ENCODE measurements at places on chromosomes 11 and 22.

GRCh38 chr11:44972746-44973435, 22.2 kb upstream of the TP53I11 start:
- DNase-seq: no peak

GRCh38 chr11:62406034-62406433, 12.8 kb upstream of the SCGB1A1 start:
- no peak for DNase-seq

DNA sequence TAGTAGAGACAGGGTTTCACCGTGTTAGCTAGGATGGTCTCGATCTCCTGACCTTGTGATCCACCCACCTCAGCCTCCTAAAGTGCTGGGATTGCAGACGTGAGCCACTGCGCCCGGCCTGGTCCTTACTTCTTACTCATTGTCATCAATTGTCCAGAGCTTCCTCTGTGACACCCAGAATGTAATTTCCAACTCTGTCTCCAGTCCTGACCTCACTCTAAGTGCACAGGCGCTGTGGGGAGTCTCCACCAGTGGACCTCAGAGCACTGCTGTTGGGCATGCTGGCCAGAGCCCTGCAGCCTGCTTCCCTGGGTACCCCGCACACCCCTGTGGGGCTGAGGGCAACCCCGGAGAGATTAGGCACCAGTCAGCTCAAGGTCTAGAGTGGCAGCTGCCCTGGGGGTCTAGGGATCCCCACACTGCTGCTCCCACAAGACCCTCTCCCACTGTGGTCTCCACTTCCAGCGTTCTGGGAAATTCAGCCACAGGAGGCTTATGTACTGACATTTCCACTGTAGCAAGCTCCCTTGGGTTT, 1140.3 kb downstream of the TBC1D22A start:
- DNase-seq: no peak

DNA sequence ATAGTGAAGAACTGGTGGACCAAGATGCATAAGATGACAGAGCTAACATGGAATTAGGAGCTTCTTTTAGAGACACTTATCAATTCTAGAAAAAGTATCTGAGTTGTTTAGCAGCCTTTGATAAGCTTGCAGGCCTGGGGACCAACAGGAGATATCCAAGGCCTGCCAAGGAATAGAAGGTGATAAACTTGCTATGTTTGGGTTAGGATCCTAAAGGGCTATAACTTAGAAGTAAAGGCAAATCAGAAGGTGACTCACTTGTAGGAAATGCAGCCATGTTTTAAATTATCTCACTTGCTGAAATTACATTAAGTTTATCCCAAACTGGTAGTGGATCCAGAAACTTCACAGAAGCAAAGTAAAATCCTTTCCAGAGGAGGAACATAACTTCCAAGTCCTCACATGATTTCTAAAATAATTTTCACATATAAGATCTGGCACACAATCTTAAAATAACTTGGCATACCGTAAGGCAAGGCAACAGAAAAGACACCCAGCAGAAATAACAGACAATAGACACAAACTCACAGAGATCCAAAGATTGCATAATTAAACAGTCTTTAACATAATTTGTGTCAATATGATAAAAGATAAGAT, 69.6 kb upstream of the TEAD1 start:
- DNase-seq: no peak

GRCh38 chr22:29925402-29925801, 42.4 kb downstream of the MTMR3 start:
- DNase-seq: no peak

DNA sequence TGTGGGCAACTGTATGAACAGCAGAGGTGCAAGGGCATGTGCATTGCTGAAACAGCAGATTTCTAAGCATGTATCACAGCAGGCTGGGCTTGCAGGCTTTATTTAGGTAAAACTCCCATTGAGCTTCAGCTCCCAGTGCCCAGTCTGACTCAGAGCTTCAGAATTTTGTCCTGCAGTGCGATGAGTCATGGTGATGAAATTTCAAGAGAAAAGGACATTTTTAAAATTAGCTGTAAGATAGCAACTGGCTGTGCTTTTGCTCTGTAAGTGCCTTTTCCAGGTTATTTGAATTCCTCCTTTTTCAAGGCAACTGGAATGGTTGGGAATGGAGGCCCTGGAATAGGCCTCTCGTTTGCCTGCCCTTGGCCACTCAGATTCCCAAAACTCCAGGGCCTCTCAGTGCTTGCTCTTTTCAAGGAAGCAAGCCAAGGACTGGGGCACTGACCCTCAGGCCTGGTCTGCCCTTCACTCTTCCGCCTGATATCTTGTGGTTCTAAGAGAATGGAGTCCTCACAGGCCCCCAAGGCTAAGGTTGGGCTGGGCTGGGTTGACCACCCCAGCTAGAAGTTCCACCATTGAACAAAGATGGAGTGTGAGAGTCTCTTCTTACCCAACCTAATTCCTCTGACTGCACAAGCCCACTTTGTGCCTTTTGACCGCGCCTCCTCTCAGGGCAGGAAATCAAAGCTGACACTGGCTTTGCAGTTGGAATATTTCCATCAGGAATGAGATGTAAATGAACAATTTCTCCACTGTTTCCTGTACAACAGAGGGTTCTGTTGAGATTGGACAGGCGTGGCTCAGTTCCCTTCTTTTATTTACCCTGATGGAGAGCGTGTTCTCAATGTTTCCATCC, 59.5 kb upstream of the PRSS23 start:
- peak; percentile 76 for DNase-seq

- DNase-seq: no peak
Measured at GRCh38 chr11:43489869-43490465, 131.2 kb downstream of the TTC17 start.

DNA sequence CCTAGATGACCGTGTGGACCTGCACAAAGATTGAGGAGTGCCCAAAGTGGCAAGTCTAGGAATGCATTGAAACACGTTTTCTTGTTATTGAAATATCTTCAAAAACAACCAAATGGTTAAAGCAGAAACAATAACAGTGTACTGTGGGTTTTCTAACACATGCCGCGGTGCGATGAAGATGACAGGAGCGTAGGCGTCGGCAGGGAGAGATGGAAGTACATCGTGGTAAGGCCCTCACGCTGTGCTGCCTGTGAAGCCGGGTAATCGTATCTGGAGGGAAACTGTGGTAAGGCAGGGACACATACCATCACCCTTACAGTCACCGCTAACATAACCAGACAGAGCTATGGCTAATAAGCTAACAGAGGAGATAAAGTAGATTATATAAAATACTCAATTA, 261.4 kb downstream of the TBC1D22A start:
- DNase-seq: no peak

DNA sequence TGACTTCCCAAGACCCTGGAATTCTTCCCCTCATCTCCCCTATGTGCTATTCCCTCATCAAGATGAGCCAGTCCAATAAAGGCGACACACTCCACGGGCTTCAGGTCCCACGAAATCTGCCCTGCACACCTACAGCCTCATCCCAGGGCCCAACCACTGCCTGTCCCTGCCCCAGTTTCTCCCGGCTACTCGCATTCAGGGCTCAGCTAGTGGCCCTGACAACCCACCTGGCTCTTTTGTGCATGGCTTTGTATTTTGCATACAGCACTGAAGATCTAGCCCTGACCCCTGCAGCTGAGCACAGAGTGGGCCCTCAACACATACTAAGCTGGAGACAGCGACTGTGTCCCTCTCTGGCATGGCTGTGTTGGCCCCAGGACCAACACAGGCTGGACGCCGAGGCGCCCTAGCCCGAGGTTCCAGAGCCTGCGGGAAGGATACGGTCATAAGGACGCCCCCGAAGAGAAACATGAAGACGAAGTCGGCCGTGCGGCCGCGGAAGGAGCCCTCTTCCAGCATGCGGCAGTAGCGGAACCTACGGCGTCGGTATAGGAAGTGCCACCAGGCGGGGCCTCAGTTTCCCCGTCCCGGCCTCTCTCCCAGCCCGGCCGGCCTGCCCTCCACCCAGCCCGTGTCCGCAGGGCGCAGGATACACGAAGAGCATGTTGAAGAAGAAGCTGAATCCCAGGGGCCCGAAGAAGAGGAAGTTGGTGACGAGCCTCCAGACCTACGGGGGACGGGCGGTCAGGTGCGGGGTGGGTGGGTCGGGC, 710 bp downstream of the DERL3 start:
- DNase-seq: no peak

DNA sequence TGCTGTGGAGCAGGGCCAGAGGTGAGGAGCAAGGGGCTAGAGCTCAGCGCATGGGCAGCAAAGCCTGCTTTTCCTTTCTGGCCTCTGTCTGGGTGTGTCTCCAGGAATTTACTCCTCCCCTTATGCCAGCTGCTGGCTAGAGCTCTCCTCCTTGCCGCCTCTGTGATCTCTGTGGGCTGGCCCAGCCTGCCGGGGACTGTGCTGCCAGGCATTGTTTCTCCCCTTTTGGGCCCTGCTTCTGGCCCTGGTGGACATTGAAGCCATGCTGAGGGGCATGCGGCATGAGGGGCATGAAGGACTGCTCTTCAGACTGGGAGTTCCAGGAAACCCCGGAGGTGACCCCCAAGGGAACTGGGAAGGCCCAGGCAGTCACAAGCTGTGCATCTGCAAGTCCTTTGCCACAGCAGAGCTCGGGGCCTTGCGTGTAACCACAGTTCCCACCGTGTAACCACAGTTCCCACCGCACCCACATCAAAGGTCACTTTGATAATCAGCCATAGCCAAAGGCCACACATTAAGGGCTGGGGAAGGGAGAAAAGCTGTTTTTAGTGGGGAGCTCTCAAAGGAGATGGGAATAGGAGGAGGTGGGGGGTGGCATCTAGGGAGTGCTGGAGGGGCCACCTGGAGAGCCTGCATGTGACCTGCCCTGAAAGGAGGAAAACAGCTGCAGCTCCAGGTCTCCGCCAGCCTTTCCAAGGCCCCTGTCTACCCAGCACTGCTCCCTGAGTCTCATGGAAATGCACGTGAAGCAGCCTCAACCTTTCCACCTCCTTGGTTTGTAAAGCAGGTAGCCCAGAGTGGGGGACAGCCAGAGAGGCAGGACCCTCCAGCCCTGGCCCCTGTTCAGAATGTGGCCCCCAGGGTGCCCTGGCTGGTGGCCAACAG, 62.3 kb downstream of the PPFIBP2 start:
- DNase-seq: peak; percentile 67

DNA sequence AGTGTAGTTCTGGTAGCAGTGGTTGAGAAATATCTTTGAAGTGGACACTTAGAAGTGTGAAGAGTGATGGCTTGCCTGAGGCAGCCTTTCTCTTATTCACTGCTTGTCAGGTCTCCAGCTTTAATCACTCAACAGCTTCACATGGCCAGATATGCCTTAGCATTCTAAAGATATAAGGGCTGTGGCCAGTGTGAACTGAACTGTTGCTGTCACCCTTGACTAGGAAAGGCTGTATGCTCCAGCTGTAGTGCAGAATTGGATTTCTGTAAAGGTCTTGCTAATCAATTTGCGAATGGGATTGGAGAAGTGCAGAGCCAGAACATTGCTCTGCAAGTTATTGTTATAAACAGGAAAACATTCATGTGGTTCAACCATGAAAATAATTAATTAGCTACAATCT, 266.7 kb downstream of the TMEM135 start:
- no peak for DNase-seq

GRCh38 chr11:22786475-22786874, 43.1 kb downstream of the SVIP start:
- no peak for DNase-seq

DNA sequence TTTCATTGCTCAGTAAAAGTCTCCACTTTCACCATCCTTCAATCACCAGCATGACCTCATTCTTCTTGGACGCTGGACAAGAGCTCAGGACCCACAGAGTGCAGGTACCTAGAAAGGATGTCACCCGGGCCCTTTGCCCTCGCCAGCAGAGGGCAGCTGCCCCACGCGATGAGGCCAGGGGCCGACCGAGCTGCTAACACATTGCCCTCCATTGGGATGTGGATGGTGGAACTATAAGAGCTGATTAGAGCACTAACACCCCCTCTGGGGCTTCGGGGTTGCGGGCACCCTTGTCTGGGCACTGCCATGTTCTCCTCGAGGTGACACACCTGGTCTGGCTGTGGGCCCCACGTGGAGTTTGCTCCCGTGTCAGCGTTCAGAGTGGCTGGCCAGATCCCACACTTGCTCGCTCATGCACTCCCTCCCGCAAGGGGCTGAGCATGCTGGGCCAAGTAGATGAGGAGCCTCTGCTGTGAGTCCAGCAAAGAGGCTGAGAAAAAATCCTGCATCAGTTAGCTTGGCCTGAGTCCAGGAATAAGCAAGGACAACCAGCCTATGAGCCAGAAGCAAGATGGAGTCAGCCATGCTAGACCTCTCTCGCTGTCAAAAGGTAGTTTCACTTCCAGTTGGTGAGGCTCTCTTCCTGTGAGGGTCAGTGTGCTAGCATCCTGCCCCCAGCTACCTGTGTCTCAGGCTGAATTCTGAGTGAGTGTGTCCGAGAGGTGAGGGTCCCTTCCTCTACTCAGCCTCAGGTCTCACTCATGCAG, 9.8 kb downstream of the KRTAP5-6 start:
- DNase-seq: no peak

DNA sequence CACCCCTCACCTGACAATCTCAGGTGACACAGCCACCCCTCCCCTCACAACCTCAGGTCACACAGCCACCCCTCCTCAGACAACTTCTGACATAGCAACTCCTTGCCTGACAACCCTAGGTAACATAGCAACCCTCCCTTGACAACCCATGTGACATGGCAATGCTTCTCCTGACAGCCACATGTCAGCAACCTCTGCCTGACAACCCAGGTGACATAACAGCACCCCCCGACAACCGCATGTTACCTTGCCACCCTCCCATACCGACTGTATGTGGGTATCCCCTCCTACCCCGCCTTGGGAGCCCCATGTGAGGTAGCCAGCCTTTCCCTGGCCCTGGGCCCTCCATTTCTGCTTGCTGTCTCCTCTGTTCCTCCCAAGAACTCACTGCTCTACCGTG, 77.7 kb upstream of the B3GAT1 start:
- peak; percentile 23 for DNase-seq

GRCh38 chr11:81004576-81004975, 1563.7 kb upstream of the TENM4 start:
- no peak for DNase-seq

DNA sequence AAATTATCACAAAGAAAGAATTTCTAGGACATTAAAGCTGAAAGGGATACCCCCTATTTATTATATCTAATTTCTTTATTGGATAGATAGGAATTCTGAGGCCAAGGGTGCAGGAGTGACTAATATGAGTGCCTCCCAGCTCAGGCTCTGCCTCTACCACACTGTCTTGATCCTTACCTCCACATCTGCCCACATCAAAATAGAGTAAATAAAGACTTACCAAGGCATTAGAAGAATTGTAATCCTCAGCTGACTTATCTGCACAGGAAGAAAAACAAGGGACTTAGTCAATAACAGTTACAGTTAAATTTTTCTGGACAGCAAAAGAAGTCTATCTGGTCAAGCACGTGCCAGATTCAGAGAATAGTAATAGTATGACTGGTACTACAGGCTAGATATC, 72.6 kb upstream of the GDPD4 start:
- no peak for DNase-seq

GRCh38 chr22:45008751-45009605, 827 bp downstream of the PHF21B start:
- DNase-seq: no peak
